CD4-positive, alpha-beta T cell treated with Interleukin-6 for 4 hours (primary cell): ENCODE measurements at places on chromosomes 7 and 10.

DNA sequence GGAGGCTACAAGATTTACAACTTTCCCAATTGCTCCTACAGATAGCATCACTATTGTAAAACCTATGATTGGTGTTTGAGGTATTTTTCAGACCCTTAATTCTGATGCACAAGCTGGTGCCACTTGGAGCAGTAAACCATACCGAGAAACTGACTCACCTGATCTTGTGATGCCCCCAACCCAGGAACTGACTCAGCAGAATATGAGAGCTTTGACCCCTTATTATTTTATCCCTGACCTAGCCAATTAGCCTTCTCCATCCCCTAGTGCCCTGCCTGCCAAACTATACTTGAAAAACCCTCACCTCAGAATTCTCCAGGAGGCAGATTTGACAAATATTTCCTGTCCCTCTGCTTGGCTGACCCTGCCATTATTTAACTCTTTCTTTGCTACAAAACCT is 585.9 kb upstream of the GHITM start:
- DNase-seq: no peak

GRCh38 chr10:68668972-68669371 is 52.1 kb upstream of the CCAR1 start:
- no peak for DNase-seq

DNA sequence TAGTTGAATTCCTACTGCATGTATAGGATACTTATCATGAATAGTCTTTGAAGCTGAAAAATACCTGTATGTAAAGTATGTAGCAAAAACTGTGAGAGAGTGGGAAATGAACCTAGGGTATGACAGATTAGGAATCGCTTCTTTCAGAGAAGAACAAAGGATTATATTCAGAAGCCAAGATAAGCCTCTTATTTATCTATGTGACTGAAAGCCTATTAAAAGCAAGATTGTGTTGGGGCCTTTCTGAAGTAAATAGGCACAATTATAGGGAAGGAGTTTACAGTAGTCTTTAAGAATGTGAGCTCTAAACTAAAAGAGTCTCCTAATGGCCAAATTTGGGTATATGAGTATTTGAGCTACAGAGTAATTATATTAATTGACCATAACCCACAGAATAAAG is 102.1 kb downstream of the MTERF1 start:
- no peak for DNase-seq

DNA sequence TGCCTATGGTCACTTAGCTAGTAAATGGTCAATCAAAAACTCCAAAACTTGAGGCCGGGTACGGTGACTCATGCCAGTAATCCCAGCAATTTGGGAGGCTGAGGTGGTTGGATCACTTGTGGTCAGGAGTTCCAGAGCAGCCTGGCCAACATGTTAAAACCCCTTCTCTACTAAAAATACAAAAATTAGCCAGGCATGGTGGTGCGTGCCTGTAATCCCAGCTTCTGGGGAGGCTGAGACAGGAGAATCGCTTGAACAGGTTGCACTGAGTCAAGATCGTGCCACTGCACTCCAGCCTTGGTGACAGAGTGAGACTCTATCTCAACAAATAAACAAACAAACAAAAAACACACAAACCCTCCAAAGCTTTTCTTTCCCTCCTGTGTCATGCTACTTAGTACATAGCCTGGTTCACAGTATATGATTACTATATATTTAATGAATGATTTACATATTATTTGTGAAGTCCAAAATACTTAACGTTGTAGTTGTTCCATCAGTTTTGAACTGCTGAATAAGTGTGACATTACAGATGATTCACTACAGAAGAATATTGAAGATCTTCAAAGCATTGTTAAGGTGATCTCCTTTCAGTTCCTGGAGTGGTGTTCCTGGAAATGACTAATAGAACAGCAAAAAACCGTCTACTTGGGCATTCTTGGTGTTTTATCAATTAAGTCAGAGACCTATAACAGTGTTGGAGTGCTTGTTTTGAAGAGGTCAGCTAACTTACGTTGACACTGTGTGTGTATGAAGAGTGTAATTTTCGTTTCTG is 72.9 kb downstream of the ADK start:
- DNase-seq: no peak

- no peak for DNase-seq
These were observed 250.8 kb downstream of the ELFN1 start for GRCh38 chr7:1920881-1921280.

- no peak for DNase-seq
These were observed 272.8 kb upstream of the IMMP2L start for GRCh38 chr7:111835066-111835465.

DNA sequence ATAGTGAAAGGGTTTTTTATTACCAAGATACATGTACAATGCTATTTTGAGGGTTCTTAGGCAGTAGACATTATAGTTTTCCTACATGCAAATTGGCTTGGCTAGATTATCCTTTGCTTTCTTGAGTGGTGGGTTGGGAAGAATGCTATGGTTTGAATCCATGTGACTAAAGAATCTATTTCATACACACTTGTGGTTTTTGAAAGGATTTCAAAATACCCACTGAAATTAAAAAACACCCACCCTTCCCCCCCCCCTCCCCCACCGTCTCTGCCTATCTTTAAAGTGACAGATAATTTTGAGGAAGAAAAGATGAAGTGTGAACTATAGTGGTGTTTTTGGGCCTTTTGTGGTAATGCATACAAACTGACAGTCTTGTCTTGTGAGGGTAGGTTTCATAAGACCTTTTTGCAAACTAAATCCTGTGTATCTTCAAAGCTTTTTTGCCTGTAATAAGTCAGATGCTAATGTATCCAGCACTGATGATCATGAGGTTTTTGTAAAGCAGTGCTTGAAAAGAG is 90.9 kb downstream of the TPST1 start:
- DNase-seq: no peak

DNA sequence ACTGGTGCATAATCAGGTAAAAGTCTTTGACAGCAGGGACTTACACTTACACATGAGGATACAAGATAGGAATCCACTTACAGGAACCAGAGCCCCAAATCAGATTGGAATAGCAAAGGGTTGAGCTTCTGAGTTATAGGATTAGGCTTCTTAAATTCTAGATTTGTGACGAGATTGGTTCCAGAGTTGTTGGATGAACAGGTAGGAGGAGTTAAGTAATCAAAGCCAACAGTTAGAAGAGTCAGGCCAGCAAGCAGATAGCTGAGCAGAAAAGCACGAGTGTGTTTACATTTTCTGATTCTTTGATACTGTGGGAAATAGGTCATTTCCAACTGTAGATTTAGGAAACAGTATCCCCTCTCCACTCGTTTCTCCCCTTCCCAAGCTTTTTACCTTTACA is 167.0 kb downstream of the MDFIC start:
- DNase-seq: no peak

DNA sequence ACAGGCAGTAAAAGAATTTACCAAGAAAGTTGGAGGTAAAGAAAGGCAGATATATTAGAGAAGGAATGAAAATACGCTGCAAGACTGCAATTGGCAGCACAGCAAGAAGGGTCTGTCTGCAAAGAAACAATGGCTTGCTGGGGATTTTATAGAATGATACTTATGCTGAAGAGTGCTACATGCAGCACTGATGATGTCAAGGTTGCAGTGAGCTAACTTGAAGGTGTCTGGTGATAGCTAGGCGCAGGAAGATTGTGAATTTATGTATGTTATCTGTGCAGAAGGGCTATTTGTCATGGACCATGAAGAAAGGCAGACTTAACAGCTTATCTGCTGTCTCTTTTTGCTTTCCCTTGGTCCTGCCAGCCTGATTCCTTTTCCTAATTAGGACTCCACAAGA is 319.3 kb upstream of the KMT2E start:
- DNase-seq: no peak

DNA sequence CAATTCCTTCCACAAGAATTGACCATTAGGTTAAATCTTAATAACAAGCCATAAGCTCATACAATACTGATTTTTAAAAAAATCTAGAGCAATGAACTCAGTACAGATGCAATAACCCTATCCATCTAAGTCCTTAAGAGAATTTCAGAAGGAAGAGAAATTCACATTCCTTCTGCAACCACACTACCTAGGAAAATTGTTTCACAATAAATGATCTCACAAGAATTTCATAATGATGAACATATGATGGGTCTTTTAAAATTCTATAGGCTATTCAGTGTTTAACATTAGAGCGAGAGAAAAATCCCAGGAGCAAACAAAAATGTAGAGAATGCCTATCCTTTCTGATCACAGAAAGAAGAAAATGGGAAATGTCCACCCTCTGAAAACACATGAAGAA is 70.0 kb upstream of the MAGI2 start:
- DNase-seq: no peak

GRCh38 chr7:37757563-37757962 is 74.0 kb downstream of the GPR141 start:
- DNase-seq: no peak

- no peak for DNase-seq
These were observed 124.7 kb downstream of the GRM3 start for GRCh38 chr7:86768394-86768793.

GRCh38 chr10:102291221-102291905 is 46.0 kb downstream of the GBF1 start:
- no peak for DNase-seq

DNA sequence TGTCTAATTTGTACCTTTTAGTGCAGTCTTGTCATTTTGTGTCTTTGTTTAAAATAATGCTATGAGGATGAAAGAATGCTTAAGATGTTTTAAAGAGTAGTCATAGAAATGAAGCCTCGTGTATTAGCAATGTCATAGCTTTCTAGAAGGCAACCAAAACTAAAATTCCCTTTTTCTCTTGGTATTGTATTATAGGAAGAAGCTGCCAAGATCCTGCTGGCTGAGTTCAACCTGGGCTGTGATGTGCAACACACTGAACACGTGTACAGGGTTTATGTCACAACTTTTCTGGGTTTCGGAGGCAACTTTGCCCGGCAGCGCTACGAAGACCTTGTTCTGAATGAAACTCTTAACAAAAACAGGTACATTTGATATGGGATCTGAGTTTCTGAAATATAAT is 36.2 kb downstream of the COX15 start:
- DNase-seq: no peak

- DNase-seq: no peak
These were observed 41.9 kb upstream of the PRKAR1B start for GRCh38 chr7:768881-769504.

- no peak for DNase-seq
These were observed 36.5 kb downstream of the MCU start for GRCh38 chr10:72728462-72728861.

- no peak for DNase-seq
These were observed 50.6 kb upstream of the CELF2 start for GRCh38 chr10:10967029-10967428.

GRCh38 chr10:91694170-91694794 is 61.4 kb upstream of the PPP1R3C start:
- DNase-seq: peak; percentile 4

DNA sequence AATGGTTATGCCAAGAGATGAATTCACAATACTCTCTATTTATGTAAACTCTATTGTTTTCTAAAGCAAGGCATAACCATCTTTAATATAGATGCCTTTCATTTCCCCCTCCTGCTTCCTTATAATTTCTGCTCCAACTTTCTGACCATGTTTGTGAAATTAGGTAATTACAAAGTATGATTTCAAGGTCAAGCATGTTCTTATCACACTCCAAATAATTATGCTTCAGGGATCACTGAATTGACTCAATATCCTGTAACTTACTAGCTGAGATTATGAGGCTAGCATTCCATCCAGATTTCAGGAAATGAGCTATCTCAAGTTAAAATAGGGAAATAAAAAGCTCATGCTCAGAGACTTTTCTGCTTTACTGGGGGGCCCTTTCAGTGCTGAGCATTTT is 655.9 kb upstream of the IGFBP3 start:
- no peak for DNase-seq

- no peak for DNase-seq
These were observed 33.9 kb upstream of the SVIL start for GRCh38 chr10:29668628-29669027.

DNA sequence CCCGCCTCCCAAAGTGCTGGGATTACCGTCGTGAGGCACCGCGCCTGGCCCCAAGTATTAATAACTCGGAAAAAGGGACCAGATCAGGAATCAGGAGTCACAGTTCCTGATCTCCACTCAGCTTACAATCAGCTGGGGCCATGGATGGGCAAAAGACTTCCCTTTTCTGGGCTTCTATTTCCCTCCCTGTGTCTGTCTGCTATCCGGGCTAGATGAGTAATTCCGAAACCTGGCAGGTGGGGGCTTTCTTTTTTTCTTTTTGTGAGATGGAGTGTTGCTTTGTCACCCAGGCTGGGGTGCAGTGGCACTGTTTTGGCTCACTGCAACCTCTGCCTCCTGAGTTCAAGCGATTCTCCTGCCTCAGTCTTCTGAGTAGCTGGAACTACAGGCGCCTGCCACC is 11.6 kb downstream of the RPS24 start:
- DNase-seq: no peak

DNA sequence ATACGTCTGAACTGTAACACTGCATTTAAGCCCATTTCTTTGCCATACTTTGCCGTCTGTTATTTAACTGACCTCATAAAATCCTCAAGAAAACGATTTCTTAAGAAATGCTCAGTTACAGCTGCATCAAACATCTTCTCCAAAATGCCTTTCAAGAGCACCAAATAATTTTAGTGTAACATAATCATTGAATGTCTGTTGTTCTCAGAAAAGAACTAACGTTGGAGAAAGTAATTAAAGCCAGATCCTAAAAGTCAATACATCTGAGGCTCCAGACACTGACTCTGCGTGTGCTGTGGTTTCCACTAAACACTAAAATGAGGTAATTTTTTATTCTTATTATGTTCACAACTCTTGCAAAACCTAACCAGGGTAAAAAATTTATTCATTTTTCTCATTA is 63.7 kb upstream of the LRRC17 start:
- no peak for DNase-seq

- no peak for DNase-seq
These were observed 77.6 kb upstream of the ZMIZ1 start for GRCh38 chr10:78991187-78991586.

- DNase-seq: no peak
These were observed 232.1 kb downstream of the PTPRN2 start for GRCh38 chr7:158355456-158356065.

DNA sequence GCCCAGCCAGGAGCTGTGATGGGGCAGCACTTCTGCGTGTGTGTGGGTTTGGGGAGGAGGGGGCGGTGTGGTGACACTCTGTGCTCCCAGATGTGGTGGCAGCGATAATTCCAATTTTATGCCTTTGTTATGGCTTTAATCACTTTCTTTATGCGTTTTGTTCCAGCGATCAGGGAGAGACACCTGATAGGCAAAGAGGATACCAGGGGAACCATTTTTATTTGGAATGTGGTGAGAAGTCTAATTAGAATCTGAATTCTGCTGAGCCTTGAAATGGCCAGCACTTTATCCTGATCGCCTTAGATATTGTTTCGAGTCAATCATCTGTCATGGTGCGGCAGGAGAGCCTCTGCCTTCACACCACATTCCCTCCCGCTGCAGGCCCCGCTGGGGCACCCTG is 79.5 kb downstream of the HIF1AN start:
- DNase-seq: no peak
